ENCODE measurements at places on chromosomes 11 and 22.

GRCh38 chr11:44755556-44756523 is 29.1 kb downstream of the TSPAN18 start:
- DNase-seq: no peak

- no peak for DNase-seq
Observed at GRCh38 chr11:10441652-10442503, 13.2 kb upstream of the AMPD3 start.

DNA sequence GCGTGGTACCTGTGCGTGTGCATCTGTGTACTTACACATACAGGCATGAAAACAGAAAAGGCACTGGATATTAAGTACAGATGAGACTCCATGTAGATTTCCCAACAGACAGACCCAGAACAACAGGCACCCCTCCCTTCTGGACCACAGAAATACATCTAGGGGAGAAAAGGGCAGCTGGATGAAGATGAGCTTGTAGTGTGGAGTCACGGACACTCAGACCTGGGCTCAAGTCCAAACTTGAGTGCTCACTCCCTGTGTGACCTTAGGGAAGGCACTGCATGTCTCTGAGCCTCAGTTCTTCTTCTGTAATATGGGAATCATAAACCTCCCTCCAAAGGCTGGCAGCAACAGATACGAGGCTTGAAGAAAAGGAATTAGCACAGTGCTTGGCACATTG is 108.9 kb downstream of the GALNT18 start:
- DNase-seq: no peak

- no peak for DNase-seq
Observed at GRCh38 chr11:134560566-134561330, 148.7 kb upstream of the B3GAT1 start.

GRCh38 chr11:113760241-113760640 is 13.3 kb downstream of the ZW10 start:
- DNase-seq: no peak

DNA sequence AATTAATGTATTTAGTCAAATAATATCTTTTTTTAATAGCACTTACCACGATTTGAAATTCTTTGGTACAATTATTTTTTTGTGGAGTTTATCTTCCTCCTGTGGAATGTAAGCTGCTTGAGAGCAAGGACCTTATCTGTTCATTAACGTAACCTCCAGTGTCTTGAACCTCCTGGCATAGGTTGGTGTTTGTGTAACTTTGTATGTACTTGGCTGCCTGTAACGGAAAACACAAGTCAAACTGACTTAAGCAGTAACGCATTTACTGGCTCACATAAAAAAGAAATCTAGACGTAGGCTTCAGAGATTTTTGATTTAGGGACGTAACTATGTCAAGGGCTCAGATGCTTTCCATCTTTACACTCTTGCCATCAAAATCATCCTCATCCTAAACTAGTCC is 56.1 kb downstream of the ARHGEF12 start:
- DNase-seq: no peak

DNA sequence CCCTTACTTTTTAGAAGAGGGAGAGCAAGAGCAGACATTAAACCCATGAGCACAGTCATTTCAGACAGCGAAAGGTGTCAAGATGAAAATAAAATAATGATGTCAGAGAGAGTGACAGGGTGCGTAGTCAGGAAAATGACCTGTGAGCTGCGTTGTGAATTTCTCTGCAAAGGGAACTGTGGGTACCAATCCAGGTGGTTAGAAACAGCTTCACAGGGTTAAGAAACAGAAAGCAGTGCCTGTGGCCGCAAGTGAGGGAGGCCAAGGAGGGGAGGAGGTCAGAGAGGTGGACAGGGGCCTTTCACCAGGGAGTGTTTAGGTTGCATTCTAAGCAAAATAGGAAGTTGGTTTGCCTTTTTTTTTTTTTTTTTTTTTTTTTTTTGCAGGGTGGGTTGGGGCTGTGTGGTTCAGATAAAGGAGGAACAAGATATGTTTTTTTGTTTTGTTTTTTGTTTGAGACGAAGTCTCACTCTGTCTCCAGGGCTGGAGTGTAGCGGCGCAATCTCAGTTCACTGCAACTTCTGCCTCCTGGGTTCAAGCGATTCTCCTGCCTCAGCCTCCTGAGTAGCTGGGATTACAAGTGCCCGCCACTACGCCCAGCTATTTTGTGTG is 7.9 kb downstream of the TIGD3 start:
- no peak for DNase-seq

- no peak for DNase-seq
Observed at GRCh38 chr22:49340406-49340805, 487.3 kb downstream of the BRD1 start.

DNA sequence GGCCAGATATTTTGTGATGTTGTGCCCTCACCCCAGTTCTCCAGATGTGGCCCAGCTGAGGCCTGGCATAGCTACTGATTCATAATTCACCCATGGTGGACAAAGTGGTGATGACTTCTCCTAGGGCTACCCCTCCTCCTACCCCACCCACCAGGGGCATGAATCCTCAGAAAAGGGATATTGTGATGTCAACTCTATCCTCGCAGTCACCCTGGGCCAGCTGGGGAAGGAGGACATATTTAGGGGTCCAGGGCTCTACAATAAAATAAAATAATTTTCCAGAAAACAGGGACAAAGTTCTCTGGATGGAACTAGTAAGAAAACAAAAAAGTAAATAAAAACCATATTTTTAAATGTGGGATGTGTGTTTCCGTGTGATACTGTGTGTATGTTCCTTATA is at the start of gene UBQLNL:
TSS of gene UBQLNL (minus strand) at position 101 of the 400 bp plus-strand sequence. CDS start 258 bp downstream, outside the sequence.
- no peak for DNase-seq

- no peak for DNase-seq
Observed at GRCh38 chr11:31818874-31819331, 7.8 kb upstream of the PAX6 start.
